ELR (cell line): ENCODE measurements at places on chromosomes 4 and X.

- DNase-seq = no peak
Measured at GRCh38 chr4:76211769-76212708, 1.6 kb downstream of the SCARB2 start.

GRCh38 chr4:140238351-140239056 is 84.5 kb upstream of the MAML3 start:
- peak; percentile 22 for DNase-seq

DNA sequence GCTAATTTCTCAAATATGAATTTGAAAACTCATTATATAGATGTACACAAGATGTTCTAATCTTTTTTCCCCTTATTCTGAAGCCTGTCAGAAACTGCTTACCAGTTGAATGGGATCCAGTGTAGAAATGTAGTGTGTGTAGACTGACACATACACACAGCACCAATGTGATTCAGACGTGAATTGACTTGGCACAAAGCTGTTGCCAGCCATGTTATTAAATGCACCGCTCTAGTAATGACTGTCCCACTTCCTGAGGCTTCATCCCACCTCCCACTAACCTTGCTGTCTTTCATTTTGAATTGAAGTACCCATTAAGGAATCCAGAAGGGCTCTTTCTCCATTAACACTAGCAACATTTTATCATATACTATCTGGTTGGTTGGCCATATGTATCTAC is 146.6 kb downstream of the PPA2 start:
- no peak for DNase-seq

DNA sequence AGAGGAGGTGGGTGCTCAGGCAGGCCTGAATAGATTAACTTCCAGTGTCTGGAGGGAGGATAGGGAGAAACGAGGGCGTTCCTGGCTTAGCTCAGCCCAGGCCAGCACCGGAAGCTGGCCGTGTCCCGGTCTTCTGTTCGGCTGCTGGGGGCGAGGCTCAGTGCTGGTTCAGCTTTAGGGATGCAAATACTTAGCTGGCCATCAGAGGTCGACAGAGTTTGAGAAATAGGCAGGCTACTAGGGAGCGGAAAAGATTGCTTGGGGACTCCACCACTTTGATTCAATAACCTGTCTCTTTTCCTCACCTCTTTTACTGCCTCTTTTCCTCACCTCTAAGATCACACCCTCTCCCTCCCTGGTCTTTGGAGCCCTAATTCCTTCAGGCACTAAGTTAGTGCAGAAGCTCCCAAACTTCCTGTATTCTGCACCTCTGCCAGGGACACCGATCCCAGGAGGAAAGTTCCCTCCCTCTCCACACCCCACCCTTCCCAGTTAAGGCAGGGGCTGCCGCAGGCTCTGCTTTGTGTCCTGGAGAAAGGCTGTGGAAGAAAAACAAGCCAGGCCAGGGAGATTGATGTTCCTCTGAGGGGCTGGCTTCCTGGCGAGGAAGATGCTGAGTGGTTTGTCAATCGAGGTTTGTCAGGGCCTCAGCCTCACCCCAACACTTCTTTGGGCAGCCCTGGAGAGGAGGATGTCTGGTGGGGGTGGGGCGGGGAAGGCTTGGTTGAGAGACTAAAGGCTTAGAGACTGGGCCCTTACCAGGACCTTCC is 6.0 kb upstream of the EFNB1 start:
- peak; percentile 66 for DNase-seq

DNA sequence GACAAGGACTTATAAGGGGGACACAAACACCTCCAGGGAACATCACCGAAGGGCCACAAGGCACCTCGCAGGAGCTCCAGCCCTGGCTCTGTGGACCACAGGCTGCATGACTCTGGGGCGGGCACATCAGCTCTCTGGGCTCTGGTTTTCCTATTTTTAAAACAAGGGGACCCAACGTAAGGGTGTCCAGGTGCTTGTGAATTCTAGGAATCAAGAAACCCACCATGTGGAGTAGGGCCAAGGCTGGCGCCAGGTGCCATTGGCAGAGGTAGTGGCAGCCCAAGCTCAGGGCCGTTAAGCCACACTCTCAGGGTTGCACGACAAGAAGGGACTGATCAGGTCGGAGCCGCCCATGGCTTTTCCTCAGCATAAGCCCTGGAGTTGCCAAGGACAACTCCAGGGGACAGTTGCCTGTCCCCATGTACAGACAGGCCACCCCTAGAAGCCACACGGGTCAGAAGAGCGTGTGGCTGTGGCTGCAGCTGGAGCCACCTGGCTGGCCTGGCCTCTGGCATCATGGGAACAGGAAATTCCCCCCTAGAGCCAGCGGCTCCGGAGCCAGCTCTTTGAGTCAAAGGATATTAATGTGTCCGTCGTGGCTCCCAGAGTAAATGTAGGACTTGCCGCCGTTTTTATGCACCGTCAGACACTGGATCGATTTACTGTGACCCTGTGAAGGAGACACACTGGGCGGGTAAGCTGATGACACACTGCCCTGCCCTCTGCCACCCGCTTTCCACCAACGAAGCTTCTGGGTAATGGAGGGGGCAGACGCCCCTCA is 32.5 kb downstream of the WDR1 start:
- no peak for DNase-seq

GRCh38 chrX:70432936-70433847 is 10.1 kb downstream of the GDPD2 start:
- no peak for DNase-seq

DNA sequence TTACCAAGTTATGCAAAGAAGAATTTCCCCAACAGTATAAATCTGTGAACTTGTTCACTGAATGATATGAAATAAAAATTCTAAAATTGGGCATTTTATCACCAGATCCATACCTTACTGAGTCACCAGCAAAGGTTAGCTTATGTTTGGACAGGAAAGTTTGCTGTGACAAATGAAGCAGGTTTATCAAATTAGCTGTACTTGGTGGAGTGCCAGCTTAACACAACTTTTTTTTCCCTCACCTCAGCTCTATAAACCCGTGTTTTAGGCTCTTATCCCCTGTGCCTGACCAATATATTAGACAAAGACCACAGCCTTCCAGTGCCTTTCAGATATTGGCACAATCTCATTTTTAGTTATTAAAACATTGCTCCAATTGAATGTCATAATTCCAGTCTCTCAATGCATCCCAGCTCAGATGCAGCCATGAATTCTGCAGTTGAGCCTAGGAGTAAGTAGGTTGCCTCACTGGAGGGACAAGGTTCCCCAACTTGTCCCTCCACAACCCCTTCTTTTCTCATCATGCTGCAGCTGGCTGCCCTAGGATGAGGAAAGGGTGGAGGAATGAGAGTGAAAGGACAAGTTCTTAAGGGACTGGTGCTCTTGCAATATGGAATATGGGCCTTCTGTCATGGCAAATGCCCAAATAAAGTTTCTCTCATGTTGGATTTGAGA is 27.0 kb upstream of the PDGFC start:
- DNase-seq = no peak

DNA sequence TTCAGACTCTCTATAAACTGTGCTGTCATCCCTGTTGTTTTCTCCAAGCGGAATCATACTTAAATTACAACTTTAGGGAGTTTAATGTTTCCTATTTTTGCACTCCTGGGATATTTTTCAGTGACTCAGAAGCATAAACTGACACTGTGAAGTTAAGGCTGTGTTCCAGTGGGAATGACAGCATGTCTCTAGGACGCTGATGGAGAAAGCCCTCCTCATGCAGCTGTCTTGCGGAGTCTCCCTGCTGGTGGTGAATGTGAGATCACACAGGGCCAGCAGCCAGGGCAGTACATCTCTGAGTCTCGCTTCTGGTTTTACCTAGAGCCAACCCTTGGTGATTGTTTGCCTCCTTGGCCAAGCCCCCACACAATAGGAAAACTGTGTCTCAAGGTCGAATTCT is 53.3 kb downstream of the NFKB1 start:
- no peak for DNase-seq

GRCh38 chr4:184114431-184114830 is 103.2 kb downstream of the ENPP6 start:
- no peak for DNase-seq

GRCh38 chr4:91325495-91325894 is 978.3 kb upstream of the GRID2 start:
- peak; percentile 9 for DNase-seq

DNA sequence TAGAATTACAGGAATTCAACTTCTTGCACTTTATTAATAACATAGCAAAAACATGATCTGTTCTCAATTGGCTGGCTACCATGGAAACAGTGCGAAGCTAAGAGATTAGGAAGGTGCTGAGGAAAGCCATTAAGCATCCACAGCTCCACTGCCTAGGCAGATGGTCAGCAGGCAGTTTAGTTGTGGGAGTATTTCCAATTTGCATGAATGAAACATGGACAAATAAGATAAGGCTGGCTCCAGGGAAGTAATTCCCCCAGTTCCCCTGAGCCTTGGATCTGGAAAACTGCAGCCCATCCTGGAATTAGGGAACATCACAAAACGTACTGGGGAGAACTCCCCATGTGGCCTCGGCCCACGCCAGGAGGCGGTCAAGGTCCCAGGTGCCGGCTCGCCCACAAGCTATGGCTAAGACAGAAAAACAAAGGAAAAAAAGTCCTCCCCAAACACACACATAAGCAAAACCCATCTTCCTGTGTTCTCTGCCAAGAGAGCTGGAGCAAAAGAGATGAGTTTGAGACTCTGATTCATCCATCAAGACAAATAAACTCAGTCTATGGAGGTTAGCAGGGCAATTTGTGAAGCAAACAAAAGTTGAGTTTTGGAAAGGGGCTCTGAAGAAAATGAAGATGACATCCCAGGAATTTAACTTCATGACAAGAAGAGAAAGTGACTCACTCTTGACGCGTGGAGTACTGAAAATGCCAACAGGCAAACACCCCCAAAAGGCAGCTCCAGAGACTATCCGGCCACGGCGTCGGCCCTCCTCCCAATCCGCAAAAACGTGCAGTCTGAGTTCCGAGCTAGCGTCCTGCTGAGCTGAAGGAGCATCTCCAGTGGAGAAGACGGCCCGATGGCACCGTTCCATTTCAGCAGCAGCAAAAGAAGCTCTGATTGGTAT is 45.1 kb downstream of the IGFBP7 start:
- DNase-seq = peak; percentile 86

DNA sequence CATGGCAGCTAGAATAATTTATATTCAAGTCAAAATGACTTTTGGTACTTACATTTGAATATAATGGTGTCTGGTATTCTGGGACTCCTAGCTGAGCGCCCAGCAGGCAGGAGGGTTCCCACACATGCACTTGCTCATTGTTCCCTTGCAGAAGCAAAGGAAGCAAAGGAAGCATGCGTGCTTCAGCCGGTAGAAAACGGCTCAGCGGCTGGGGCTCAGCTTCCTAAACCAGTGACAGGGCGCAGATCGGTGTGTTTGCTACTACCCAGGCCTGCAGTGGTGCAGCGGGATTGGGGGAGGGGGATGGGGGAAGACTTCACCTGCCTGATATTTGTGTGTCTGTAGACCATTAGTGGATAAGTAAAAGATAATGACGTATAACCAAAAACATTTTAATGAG is 978.3 kb upstream of the TENM3 start:
- DNase-seq = no peak

- peak; percentile 34 for DNase-seq
Measured at GRCh38 chrX:129318375-129318774, 204.9 kb downstream of the SMARCA1 start.

- DNase-seq = no peak
Measured at GRCh38 chrX:48471504-48471903, 1.4 kb upstream of the SLC38A5 start.

- no peak for DNase-seq
Measured at GRCh38 chr4:72919937-72920336, 149.6 kb downstream of the COX18 start.

DNA sequence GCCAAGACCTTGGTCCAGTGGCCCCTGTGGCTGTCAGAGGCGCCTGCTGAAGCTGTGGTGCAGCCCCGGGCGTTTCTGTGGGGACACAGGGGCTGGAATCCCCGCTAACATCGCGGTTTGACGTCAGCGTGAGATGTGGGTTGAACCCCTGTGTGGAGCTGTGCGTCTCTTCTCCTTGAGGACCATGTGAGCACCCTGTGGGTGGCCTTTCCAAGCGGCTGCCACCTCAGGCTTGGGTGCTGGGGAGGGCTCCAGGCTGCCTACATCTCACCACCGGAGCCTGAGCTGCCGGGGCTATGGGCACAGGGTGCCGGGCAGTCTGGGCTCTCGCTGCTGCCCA is 27.7 kb downstream of the UVSSA start:
- DNase-seq = no peak

GRCh38 chr4:177263818-177264217 is 45.9 kb upstream of the NEIL3 start:
- DNase-seq = no peak

GRCh38 chrX:586351-586750 is 44.2 kb upstream of the SHOX start:
- no peak for DNase-seq

DNA sequence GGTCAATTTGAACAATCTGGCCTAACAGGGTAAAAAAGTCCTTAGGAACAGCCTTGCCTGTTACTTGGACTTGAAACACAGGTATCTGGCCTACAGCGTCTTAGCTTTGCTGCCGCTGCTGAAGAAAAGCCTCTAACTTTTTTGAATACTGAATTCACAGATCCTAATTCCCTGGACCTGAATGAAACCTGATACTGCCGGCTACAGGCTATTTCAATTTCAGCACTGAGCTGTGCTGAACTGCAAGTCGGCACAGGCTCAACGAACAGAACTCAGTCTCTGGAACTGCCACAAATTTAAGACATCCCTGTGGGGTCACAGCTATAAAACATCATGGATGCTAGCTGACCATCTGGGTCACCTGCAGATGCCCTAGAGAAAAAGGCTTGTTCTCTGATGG is 7.2 kb downstream of the NR0B1 start:
- no peak for DNase-seq

- DNase-seq = peak; percentile 84
Measured at GRCh38 chr4:183398298-183399125, 45.9 kb upstream of the CDKN2AIP start.

DNA sequence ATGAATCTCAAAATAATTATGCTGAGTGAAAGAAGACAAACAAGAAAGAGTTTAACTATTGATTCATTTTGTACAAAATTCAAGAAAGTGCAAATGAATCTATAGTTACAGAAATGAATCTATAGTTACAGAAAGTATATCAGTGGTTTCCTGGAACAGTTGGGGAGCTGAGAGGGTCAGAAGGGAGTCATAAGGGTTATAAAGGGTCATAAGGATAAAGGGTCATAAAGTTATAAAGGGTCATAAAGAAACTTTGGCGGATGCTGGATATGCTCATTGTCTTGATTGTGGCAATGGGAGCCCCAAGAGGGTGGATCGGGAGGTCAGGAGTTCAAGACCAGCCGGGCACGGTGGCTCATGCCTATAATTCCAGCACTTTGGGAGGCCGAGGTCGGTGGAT is 26.0 kb upstream of the INTS6L start:
- DNase-seq = no peak

GRCh38 chr4:124487651-124488050 is 224.9 kb downstream of the ANKRD50 start:
- DNase-seq = no peak

- DNase-seq = no peak
Measured at GRCh38 chrX:100625985-100626491, 10.6 kb downstream of the TSPAN6 start.

GRCh38 chr4:177177541-177178081 is 132.1 kb upstream of the NEIL3 start:
- no peak for DNase-seq

DNA sequence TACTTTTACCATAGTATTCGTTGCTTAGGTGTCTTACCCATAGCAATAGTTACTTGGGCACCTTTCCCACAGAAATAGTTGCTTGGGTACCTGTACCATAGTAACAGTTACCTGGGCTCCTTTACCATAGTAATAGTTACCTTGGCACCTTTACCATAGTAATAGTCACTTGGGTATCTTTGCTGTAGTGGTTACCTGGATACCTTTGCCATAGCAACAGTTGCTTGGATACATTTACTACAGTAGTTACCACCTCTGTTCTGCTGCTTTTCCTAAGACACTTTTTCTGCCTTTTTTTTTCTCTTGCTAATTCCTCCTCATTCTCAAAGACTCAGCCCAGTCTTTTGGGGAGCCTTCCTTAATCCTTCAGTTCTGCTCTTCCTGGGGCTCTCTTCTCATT is 272.8 kb upstream of the PUDP start:
- no peak for DNase-seq
